ENCODE measurements at places on chromosomes 16 and 17.

GRCh38 chr17:10063730-10064241, 134.6 kb downstream of the GAS7 start:
- no peak for DNase-seq

DNA sequence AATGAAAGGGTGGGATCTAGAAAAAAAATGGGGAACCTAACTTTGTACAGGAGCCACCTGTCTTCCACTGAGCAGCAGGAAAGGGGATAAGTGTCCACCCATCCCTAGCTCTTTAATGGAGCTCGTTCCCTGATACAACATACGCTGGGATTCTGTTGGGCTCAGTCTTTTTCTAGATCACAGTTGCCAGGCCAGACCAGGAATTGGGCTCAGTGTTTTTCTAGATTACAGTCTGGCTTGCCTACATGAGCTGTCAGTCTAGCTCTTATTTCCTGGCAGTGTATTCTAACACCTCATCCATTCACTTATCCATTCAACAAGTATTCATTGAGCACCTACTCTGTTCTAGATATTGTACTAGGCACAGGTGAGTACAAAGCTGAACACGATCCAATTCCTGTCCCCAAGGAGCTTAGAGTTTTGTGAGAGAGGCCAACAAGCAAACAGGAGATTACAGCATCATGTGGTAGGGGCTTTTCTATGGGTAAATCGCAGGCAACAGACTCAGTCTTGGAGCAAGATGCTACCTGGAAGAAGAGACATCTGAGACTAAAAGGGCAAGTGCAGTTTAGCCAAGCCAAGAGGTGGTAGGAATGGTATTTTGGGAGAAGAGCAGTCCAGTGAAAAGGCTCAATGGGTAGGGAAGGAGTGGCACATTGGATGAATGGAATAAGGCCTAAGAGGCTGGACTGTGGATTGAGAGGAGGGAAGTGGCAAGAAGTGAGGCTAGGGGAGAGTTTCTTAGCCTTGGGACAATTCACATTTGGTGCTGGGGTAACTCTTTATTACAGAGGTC, 138.0 kb upstream of the HS3ST2 start:
- DNase-seq: no peak

- DNase-seq: no peak
These were observed at the start of gene CBFA2T3 for GRCh38 chr16:88977018-88977811. TSS of gene CBFA2T3 (minus strand) at chr16:88977207. CDS start at chr16:88976807, 400 bp downstream.

GRCh38 chr17:78425429-78425828, 47.0 kb downstream of the PGS1 start:
- DNase-seq: no peak

- no peak for DNase-seq
These were observed 183.1 kb downstream of the SALL1 start for GRCh38 chr16:50967827-50968612.

- peak; percentile 97 for DNase-seq
These were observed at the start of the genes ZNF174 and ZSCAN32 for GRCh38 chr16:3400779-3401688. TSS of gene ZNF174 (plus strand) at chr16:3401215. CDS start at chr16:3402005, 790 bp downstream. TSS of gene ZSCAN32 (minus strand) at chr16:3401004. CDS start at chr16:3397557, 3,447 bp downstream.

GRCh38 chr17:48543854-48544348, 1.0 kb downstream of the HOXB2 start:
- no peak for DNase-seq

DNA sequence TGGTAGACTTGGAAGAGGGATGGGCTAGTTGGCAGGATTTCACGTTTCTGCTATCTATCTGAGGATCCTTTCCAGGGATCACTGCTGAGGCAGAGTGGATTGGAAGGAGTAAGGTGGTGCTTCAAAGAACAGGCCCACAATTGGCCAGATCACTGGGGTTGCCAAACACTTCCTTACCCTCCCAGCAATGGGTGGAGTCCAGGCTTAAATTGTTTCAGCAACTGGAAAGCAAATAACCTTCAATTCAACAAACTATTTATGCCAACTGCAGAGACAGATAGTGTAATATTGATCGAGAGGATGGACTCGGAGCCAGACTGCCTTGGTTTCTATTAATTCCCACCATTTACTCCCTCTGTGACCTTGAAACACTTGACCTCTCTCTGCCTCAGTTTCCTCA, 2.1 kb downstream of the ARRB2 start:
- DNase-seq: no peak

DNA sequence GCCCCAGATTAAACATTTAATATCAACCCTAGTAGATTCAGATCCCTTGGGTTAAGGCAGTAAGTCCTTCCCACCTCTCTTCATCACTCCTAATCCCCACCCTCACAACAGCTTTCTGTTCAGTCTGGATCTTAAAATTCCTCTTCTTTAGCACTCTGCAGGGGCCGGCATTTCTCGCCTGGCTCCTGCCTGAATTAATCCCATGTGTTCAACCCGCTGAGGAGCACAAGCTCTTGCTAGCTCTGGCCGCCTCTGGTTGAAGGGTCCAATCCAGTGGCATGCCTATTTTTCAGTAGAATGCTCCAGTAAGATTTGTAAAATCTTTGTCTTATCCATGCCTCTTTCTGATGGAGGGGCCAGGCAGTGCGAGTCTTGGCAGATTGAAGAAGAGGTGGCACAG, 59.2 kb downstream of the CYB5B start:
- DNase-seq: no peak

DNA sequence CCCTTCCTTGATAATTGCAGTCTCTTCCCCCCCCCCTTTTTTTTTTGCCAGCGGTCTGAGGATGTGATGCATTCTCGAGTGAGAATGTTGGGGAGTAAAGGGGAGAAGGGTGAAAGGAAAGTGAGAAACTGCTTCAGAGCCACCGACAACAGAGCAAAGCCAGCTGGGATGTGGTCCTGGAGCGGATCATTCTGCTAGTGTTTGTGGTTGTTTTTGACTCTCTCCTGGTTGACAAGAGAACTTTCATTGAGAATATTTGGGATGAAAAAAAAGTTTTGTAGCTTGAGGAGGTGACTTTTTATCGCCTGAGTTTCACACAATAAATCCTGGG, 1.3 kb downstream of the NF1 start:
- DNase-seq: no peak

- DNase-seq: no peak
These were observed 7.8 kb downstream of the TSPOAP1 start for GRCh38 chr17:58320570-58321323.

DNA sequence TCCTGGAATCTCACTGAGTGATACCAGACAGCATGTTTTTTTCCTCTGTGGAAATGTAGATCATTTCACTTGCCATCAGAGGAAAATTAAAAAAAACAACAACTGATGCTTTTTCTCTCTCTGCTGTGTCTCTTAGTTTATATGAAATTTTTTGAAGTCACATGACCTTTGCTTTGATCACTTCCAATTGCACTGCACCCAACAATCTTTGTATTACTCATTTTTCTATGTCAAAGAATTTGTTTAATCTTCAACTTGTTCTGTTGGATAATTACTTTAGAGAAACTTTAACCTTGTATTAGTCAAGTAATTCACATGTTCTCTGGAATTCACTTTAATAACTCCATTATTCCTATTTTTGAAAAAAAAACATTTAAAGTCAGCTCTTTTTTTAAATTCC, 1452.7 kb upstream of the CDH8 start:
- DNase-seq: no peak

DNA sequence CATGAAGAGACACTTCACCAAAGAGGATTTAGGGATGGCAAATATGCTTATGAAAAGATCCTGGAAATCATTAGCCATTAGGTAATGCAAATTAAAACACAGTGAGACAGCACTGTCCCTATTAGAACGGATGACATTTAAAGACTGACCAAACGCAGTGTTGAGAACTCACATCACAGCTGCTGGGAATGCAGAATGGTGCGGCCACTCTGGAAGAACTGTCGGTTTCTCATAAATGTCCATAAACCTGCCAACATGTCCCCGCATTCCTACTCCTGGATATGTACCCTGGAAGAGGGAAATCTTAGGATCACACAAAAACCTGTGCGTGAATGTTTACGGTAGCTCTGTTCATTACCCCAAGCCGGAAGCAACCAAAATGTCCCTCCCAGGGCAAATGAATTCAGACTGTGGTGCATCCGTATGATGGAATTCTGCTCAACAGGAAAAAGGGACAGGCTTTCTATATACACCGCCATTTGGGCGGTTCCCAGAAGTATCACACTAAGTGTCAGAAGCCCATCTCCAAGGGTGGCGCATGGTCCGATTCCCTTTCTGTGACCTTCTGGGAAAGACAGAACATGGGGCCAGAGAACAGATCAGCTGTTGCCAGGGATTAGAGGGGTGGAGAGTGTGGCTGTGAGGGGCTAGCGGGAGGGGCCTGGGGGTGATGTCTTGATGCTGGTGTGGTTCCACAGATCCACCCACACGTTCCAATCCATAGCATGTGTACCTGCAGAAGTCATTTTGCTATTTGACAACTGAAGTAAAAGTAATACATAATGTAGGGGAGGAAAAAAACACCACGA, 197.2 kb upstream of the CHMP6 start:
- no peak for DNase-seq

DNA sequence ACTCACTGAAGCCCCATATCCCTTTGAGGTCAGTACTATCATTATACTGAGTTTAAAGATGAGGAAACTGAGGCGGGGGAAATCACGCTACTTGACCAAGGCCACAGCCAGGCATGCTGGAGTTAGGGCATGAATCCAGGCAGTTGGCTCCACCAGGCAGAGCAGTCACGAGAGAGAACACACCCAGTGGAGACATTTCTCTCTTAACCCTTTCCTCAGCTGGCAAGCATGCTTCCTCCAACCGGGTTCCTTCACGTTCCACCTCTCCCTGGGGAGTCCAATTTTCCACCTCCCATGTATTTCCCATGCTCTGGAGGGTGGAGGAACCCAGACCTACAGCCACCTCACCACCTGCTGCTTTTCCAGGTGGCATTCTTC, 32.8 kb downstream of the VAC14 start:
- no peak for DNase-seq

DNA sequence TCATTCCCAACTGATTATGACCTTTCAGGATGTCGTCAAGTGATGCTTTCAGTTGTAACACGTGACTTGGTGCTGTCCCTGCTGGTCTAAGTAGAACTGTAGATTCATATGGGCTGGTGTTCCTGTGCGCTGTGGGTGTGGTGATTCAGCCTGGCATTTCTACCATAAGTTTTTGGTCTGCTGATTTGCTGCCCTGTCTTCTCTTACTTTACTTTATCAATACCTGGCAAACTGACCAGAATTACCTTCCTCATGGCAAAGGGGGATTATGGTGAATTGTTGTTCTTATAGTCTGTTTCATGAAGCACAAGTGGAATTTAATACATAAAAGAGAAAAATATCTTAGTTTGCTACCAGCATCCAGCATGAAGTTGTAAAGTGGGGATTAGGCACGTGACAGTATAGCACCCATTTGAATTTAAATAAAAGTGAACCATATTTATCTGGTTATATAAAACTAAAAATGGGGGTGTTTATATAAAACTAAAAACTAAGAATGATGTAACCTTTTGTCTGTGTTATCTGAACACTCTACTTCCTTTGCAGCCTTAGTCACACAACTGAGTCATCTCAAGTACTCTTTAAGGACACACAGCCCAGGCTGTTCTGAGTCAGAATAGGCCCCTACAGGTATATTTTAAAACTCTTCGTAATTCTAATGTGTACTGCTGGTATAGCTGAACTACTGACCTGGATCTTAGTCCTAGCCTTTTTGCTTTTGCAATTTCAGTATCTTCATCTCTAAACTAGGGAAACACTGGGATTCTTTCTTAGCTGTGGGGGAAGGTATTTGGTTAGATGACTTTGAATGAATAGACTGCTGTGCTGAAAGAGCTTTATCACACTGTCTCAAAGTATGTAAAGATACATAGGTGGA, 28.3 kb downstream of the TTC19 start:
- peak; percentile 85 for DNase-seq

DNA sequence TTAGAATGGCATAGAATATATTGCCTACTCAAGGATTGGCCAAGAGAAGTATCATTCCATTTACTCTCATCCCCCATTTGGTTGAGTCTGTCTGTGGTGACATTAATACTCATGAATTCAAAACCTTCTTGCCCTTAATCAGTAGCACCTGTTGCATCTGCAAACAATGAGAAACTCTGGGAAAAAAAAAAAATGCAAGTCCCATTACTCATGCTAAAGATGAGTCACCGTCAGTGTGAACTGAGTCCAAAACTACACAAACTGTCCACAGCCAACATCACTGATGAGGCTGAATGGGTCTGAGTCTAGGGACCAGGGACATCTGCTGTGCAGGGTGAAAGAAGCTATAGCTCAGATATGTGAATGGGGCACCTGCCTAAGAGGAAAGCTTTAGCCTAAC, 96.9 kb upstream of the ADAMTS18 start:
- DNase-seq: peak; percentile 48

DNA sequence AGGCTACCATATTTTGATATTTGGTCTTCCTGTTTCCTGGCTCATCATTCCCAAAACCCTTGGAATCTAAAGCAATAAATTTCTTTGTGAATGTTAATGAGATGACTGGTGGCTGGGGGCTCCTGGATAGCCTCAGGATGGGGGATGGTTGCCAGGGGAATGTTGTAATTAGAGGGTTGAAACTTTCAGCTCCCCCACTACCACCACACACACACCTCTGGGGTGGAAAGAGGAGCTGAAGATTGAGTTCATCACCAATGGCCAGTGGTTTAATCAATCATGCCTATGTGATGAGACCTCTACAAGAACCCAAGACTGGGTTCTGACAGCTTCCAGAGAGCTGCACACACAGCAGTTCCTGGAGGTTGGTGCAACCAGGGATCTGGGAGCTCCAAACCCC, 59.1 kb downstream of the HS3ST3A1 start:
- no peak for DNase-seq

- DNase-seq: no peak
These were observed 3.5 kb downstream of the SEC14L1 start for GRCh38 chr17:77144227-77144626.

DNA sequence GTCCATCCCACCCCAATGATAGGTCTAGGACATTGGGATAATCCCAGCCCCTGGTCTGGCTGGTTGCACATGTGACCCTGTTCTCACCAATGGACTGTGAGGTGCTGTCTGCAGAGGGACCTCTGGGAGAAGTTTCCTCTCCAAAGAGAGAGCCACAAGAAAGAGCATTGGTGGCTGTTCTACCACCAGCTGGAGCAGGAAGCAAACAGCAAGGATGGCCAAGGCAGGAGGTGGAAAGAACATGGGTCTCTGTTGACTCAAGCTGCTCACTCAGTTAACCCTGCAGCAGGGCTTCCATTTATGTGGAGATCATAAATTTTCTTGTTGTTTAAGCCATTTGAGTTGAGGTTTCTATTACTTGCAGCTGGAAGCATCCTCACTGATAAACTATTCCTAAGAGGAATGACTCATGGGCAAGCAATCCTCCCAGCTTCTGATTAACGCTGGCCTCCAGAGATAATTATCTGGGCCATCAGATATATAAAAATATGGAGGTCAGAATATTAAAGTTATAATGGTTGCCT, 52.6 kb downstream of the CYB5B start:
- peak; percentile 87 for DNase-seq

Measured in AG09309 (cell line).